ENCODE measurements at places on chromosomes 5 and 9. TPM values are rescaled to one million over a fixed set of nuclear protein-coding genes. Genes with fewer than 3 reads are reported as not detected.

- no peak for DNase-seq
These were observed 111.5 kb downstream of the CDC42SE2 start for GRCh38 chr5:131375351-131375750.

DNA sequence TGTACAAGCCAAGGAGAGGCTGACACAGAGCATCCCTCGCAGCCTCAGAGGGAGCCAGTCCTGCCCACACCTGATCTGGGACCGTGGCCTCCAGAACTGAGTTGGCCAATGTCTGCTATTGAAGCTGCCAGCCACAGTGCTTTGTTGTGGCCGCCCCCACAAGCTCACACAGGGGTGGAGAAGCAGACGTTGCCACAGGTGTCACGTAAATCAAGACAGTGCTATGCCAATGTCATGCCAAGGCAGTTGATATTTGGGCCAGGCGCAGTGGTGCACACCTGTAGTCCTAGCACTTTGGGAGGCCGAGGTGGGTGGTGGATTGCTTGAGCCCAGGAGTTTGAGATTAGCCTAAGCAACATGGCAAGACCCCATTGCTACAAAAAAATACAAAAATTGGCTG lies 17.3 kb upstream of the TERT start:
- DNase-seq = no peak

- DNase-seq = no peak
These were observed 22.7 kb downstream of the ANXA2R start for GRCh38 chr5:43017428-43017815.

DNA sequence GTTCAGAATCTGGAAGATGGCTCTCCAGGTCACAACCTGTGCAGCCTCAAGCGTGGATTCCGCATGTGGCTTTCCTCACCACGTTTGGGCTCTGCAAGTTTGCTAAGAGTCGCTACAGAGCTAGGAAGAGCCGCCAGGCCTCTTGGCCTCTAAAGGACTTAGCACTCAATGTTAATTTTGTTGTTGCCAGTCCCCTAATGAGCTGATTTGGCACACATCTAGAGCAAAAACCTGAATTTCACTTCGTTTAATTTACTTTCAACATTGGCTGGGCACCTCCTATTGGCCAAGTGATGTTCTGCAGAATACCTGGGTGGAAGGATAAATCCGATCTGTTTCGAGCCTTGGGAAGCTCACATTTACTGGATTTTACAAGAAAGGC lies 65.8 kb upstream of the UNC5A start:
- no peak for DNase-seq

DNA sequence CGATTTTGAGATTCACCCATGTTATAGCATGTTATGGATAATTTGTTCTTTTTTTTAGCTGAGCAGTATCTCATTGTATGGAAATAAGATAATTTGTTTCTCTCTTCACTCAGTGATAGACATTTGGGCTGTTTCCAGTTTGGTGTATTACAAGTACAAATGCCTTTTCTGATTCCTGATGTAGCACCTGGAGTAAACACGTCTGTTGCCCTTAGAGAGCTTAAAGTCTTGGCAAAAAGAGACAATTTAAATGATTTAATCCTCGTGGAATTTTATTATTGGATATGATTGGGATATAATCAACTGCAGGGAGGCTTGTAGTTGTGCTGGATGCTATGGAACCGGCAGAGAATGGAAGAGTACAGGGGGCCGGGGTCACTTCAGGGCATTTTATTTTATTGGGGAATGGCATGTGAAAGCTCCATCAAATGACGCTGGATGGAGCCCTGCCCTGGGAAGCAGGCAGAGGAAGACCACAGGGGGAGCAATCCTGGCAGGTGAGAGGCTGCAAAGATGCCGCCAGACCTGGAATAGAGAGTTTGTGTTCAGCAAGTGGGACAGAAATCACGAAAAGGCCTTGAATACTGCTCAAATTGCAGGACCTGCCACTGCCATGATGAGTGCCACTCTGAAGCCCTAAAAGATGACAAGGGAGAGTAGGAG lies 31.0 kb upstream of the TGFBI start:
- no peak for DNase-seq

DNA sequence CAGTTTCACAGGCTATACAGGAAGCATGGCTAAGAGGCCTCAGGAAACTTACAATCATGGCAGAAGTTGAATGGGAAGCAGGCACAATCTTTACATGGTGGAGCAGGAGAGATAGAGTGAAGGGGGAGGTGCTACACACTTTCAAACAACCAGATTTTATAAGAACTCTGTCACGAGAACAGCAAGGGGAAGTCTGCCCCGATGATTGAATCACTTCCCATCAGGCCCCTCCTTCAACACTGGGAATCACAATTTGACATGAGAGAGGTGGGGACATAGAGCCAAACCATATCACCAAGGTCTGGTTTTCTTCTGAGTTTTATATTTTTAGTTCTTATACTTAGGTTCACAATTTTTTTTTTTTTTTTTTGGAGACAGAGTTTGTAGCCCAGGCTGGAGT lies 16.1 kb downstream of the ZCCHC9 start:
- DNase-seq = no peak

DNA sequence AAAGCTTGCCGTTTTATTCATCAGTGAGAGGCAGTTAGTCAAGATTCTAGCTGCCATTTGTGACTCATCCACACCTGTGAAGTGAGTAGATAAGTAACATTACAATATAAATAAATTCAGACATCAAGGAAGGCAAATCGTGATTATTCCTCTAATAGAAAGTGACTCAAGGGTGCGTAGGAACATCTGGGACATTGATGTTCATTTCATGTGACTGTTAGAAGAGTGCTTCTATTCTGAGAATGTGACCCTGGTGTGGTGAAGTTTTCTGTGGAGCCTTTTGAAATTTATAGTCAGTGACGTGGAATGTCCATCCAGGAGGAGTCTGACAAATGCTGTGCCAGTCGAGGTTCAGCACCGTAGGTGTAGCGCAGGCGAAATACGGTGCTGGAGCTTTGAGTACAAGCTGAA lies 48.4 kb upstream of the FAM240B start:
- no peak for DNase-seq

FAM170A gene
- not detected for polyA plus RNA-seq

OLFML2A gene
- polyA plus RNA-seq = 41.4 TPM

PPP2CA gene
- 151 TPM for polyA plus RNA-seq

CDH6 gene
- 9.1 TPM for polyA plus RNA-seq

ZFR gene
- polyA plus RNA-seq = 112 TPM

Measured in right lung (tissue), 10 donors.